ENCODE measurements at places on chromosomes 16 and 17. TPM values are rescaled to one million over a fixed set of nuclear protein-coding genes. Genes with fewer than 3 reads are reported as not detected.

Gene UBE2G1
- total RNA-seq, result 47.8 TPM

Gene SLC52A1
- 0.58 TPM for total RNA-seq

DNA sequence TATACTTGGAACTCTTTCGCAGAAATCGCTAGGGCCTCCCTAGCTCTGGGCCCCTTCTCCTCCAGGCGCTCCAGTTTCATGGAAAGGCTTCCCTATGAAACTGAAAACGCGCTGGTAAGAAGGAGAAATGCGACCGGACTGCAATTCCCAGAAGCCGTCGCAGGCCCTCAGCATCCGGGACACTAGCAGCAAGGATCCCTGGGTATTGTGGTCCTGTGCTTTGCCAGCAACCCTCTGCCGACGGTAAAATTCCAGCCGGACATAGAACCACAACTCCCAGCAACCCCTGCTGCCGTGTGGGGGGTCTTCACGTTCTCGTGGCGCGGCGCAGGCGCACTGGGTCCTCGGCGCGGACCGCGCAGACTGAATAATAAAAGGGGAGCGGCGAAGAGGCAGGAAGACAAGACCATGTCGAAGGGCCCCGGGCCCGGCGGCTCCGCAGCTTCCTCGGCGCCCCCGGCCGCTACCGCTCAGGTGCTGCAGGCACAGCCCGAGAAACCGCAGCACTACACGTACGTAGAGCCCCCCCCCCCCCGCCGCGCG, at the start of gene UNK:
Gene UNK, plus strand, starts transcription at position 334 of the 543 bp plus-strand sequence. Its CDS starts 75 bp downstream, at position 409.
- H3K4me3 ChIP-seq, result peak within 1 kb of the TSS; percentile 56
- peaks cover 73% of the 10 kb centered on the region for H3K4me1 ChIP-seq
- H3K27ac ChIP-seq, result peak within 1 kb of the TSS; percentile 100
- peak; percentile 98 for DNase-seq
- no peaks in the 10 kb centered on the region for H3K36me3 ChIP-seq

DNA sequence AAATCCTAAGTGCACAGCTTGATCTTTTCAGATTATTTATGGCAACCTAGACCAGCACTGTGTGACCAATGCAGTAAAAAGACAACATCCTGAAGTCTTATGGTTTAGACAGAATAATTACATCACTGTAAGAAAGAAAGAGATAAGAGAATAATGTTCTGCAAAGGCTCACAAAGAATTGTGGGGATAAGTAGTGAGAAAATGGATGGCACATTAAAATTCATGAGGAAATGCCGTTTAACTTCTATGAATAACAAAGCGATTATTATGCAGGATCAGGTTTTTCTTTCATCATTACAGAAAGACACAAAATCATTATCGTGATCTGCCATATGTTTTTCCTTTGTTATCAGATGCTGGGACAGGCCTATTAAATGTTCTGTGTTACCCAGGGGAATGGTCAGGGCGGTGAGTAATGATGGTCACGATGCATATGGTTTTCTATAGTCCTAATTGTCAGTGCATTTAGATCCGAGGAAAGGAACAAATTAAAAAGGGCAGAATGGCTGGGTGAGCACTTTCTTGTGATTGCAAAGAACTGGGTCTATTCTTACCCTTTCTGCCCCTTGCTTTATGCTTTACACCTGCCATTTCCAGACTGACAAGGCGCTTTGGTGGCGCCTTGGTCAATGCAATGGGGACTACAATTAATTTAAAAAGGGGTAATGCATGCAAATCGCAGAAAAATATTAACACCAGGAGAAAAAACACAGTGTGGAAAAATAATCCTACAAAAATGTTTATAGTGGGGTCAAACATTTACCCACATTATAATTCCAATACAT, 18.1 kb upstream of the DHX40 start:
- no peak overlapping the region for H3K27ac ChIP-seq
- H3K4me1 ChIP-seq, result no peaks in the 10 kb centered on the region

Gene CACNG4
- total RNA-seq, result 1.5 TPM

Gene SLC16A13
- 21.5 TPM for total RNA-seq

DNA sequence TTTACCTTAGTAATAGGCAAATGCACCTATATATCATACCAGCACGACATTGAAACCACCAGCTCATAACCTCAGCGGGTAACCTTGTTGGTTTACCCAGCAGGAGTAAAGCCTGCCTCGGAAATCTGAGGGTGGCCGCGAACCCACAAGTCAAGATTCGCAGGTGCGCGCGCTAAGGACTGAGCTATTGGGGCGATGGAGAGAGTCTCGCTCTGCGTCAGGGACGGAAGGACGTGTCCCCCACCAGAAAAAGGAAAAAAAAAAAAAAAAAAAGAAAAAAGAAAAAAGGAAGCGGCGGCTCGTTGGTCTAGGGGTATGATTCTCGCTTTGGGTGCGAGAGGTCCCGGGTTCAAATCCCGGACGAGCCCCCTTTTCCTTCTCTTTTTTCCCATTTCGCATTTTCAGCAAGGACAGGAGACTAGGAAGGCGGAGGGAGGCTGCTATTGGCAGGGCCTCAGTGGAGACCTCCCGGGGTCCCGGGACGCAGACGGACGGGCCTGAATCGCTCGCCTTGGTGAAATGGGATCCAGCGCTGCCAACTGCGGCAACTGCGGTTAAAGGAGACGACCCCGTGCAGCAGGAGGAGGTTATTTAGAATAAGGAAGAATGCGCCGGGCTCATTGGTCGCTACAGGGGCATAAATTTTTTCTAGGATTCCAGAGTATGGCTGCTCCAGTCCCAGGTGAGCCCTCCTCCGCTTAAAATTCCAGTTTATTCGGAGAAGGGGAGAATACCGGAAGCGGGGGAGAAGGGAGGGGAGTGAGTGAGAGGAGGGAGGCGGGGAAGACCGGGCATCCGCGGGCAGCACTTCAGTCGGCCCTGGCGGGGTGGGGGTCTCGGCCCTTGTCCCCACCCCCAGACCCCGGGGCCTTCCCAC, at the start of gene OR1F1:
Gene OR1F1, plus strand, starts transcription at position 407 of the 877 bp plus-strand sequence.
- H3K4me3 ChIP-seq, result peak within 1 kb of the TSS; percentile 11
- no peaks in the 10 kb centered on the region for H3K36me3 ChIP-seq
- H3K27ac ChIP-seq, result no peak within 1 kb of the TSS
- H3K4me1 ChIP-seq, result peaks cover 20% of the 10 kb centered on the region

GRCh38 chr17:41967141-41967920, 736 bp downstream of the CNP start:
- peaks cover 53% of the 10 kb centered on the region for H3K4me1 ChIP-seq
- peak; percentile 36 for DNase-seq
- H3K4me3 ChIP-seq, result peak overlapping the region; percentile 63
- no peaks in the 10 kb centered on the region for H3K36me3 ChIP-seq

- no peak overlapping the region for H3K4me3 ChIP-seq
- peaks cover 41% of the 10 kb centered on the region for H3K36me3 ChIP-seq
- no peak for DNase-seq
- no peak overlapping the region for H3K27ac ChIP-seq
- no peaks in the 10 kb centered on the region for H3K4me1 ChIP-seq
- no peaks in the 10 kb centered on the region for H3K27me3 ChIP-seq
These were observed 130.9 kb upstream of the CACNG3 start for GRCh38 chr16:24125214-24125613.

Gene C16orf46
- 0.67 TPM for total RNA-seq

DNA sequence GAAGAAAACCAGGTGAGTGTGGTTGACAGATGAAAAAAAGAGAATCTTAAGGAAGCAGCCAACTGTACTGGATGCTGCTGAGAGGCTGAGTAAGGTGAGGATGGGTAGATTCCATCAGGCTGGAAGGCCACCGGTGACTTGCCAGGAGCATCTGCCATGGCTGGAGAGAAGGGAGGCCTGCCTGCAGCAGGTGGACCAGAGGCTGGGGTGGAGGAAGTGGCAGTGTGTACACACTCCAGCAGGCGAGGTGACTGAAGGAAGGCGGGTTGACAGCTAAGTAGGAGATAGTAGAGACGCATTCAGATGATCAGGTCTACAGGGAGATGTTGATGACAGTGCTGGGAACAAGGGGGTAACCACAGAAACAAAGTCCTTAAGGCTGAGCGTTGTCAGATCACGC, 69.5 kb downstream of the USP43 start:
- no peak overlapping the region for H3K4me3 ChIP-seq
- no peaks in the 10 kb centered on the region for H3K4me1 ChIP-seq
- no peak overlapping the region for H3K27ac ChIP-seq
- no peak for DNase-seq

DNA sequence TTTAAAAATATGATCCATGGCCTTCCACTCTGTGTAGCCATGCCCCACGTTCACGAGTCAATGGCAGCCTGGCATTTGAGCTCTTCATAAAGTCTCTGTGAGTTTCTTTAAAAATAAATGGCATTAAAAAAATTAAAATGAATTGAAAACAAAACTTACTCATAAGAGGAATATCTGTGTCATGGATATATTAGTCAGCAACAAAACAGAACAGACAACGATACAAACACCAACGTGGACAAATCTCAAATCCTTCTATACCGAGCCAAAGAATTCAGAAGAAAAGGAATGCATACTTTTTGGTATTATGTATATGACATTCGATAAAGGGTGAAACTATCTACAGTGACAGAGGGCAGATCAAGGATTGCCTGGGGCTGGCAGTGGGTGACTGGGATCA, 8.2 kb upstream of the CMIP start:
- no peak for DNase-seq
- no peaks in the 10 kb centered on the region for H3K36me3 ChIP-seq
- H3K4me3 ChIP-seq, result no peak overlapping the region
- H3K27me3 ChIP-seq, result no peaks in the 10 kb centered on the region
- H3K4me1 ChIP-seq, result peaks cover 26% of the 10 kb centered on the region

DNA sequence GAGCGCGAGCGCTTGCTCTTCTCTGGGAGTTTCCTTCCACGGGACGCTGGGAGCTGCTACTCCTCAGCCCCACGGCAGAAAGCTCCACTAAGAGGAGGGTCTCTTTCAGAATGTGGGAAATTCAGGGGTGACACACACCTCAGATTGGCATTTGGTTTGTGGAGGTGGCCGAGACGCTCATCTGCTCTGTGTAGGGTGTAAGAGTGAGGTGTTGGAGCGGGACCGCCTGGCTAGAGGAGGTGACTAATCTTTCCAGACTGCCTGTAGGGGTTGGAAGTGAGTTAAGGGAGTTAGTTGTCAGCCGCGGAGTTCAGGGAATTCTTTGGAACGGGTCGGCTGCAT, 735 bp downstream of the PSMD11 start:
- DNase-seq, result peak; percentile 11
- H3K27ac ChIP-seq, result peak overlapping the region; percentile 86
- peak overlapping the region; percentile 86 for H3K4me3 ChIP-seq
- H3K36me3 ChIP-seq, result peaks cover 33% of the 10 kb centered on the region
- H3K4me1 ChIP-seq, result peaks cover 10% of the 10 kb centered on the region

- H3K27me3 ChIP-seq, result peaks cover 8% of the 10 kb centered on the region
- H3K4me1 ChIP-seq, result peaks cover 2% of the 10 kb centered on the region
- no peak overlapping the region for H3K27ac ChIP-seq
- H3K4me3 ChIP-seq, result no peak overlapping the region
- H3K36me3 ChIP-seq, result no peaks in the 10 kb centered on the region
These were observed 14.9 kb upstream of the WNT9B start for GRCh38 chr17:46836500-46836899.

DNA sequence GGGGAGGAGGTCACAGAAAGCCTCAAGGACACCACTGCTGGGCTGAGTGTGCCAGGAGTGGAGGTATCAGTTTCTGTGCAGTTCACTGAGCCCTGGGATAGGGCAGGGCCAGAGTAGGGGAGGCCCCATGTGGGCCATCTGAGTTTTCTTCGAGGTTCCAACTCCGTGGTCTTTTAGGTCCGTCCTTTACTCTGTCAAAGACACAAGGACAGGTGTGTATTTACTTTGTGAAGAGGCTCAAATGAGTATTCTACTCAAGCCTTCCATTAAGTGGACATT, 59.5 kb downstream of the USP22 start:
- no peak for DNase-seq
- H3K27ac ChIP-seq, result no peak overlapping the region
- no peak overlapping the region for H3K4me3 ChIP-seq
- H3K36me3 ChIP-seq, result no peaks in the 10 kb centered on the region
- H3K4me1 ChIP-seq, result no peaks in the 10 kb centered on the region
- no peaks in the 10 kb centered on the region for H3K27me3 ChIP-seq

Gene RBFOX1
- total RNA-seq, result not detected

GRCh38 chr17:37180376-37180775, 195.4 kb upstream of the C17orf78 start:
- H3K27me3 ChIP-seq, result no peaks in the 10 kb centered on the region
- H3K36me3 ChIP-seq, result peaks cover 68% of the 10 kb centered on the region
- DNase-seq, result no peak
- H3K4me3 ChIP-seq, result no peak overlapping the region
- no peak overlapping the region for H3K27ac ChIP-seq

DNA sequence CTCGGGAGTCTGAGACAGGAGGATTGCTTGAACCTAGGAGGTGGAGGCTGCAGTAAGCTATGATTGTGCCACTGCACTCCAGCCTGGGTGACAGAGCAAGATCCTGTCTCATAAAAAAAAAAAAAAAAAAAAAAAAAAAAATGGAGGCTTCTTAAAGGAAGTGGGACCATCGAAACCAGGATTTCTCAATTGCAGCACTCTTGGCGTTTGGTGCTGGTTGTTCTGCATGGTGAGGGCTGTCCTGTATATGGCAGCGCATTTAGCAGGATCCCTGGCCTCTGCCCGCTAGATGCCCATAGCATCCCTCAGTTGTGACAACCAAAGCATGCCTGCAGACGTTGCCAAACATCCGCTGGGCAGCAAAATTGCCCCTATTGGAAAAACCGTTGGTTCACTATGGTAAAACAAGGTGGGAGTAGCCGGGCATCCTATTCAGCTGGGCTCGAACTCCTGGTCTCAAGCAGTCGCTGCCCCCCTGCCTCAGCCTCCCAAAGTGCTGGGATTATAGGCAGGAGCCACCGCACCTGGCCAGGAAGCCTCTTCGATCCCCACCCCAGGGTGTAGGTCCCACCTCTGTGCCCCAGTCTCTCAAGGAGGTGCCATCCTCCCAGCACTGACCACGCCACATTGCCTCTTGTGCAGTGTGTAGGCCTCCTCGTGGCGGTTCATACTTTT, 6.5 kb upstream of the NPIPB7 start:
- no peak for DNase-seq
- H3K4me3 ChIP-seq, result no peak overlapping the region
- H3K27ac ChIP-seq, result no peak overlapping the region
- no peaks in the 10 kb centered on the region for H3K4me1 ChIP-seq
- no peaks in the 10 kb centered on the region for H3K36me3 ChIP-seq
- no peaks in the 10 kb centered on the region for H3K27me3 ChIP-seq

GRCh38 chr16:78608305-78608776, 508.9 kb downstream of the WWOX start:
- no peaks in the 10 kb centered on the region for H3K36me3 ChIP-seq
- H3K4me3 ChIP-seq, result no peak overlapping the region
- no peak overlapping the region for H3K27ac ChIP-seq
- no peaks in the 10 kb centered on the region for H3K4me1 ChIP-seq
- H3K27me3 ChIP-seq, result no peaks in the 10 kb centered on the region

Gene HYDIN
- total RNA-seq, result 3.3 TPM

Gene HS3ST2
- 6.4 TPM for total RNA-seq
